ENCODE measurements at places on chromosomes 12 and 14. TPM values are rescaled to one million over a fixed set of nuclear protein-coding genes. Genes with fewer than 3 reads are reported as not detected.
A peak's percentile ranks its signal among the peaks of the same experiment; 100 is the strongest.

DNA sequence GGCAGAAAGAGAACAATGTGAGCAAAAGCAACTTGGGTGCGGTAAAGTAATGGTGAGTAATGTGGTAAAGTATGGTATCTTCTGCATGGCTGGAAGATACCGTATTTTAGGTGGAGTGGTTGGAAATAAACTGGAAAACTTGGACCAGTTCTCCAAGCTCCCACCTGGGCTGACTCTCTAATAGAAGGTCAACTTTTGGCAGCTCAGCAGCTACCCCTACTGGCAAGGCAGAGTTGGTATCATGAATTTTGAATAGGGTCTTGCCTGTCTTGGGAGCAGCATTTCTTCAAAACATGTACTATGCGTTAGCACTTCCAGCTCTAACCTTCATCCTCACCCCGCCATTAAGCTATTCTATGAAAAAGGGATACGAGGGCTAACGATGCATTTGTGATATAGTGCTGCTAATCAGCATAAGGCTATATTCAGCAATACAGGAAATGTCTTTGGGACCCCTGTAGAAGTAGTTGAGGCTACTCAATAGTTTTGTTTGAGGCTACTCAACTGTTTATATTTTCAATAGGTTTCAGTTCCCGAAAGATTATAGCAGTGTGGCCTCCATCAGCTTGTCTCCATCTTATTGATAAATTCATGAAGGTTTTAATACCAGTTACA, 276.3 kb upstream of the FAR2 start:
- H3K27me3 ChIP-seq, result no peaks in the 10 kb centered on the region
- no peaks in the 10 kb centered on the region for H3K4me1 ChIP-seq
- no peaks in the 10 kb centered on the region for H3K36me3 ChIP-seq
- H3K27ac ChIP-seq, result no peak overlapping the region
- peak; percentile 20 for DNase-seq

- peaks cover 40% of the 10 kb centered on the region for H3K27me3 ChIP-seq
- peaks cover 3% of the 10 kb centered on the region for H3K4me1 ChIP-seq
- DNase-seq, result peak; percentile 40
- no peak within 1 kb of the TSS for H3K27ac ChIP-seq
- no peaks in the 10 kb centered on the region for H3K36me3 ChIP-seq
These were observed at the start of gene WIF1 for GRCh38 chr12:65121049-65121955. Gene WIF1 (minus strand): TSS chr12:65121305. CDS start chr12:65121191, 114 bp downstream.

DNA sequence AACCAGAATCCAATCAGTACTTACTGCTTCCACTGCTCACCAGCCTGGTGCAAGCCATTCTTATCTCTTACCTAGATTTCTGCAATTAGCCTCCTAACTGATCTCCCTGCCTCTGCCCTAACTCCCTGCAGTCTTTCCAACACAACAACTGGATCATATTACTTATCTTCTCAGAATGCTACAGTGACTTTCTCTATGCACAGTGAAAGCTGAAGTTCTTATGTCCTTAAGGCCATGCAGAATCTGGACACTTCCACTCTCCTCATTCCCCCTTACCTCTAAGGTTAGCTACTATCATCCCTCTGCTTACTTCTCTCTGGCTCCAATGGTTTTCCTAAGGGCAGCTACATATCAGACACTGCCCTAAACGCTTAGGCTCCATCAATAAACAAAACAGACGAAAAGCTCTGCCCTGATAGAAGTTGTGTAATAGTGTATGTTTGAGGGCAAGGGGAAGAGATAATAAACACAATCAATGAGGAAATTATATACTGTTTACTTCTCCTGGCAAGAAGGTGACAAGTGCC, 4.0 kb downstream of the KTN1 start:
- peaks cover 3% of the 10 kb centered on the region for H3K36me3 ChIP-seq
- H3K27me3 ChIP-seq, result no peaks in the 10 kb centered on the region
- H3K4me3 ChIP-seq, result no peak overlapping the region
- H3K27ac ChIP-seq, result no peak overlapping the region

DNA sequence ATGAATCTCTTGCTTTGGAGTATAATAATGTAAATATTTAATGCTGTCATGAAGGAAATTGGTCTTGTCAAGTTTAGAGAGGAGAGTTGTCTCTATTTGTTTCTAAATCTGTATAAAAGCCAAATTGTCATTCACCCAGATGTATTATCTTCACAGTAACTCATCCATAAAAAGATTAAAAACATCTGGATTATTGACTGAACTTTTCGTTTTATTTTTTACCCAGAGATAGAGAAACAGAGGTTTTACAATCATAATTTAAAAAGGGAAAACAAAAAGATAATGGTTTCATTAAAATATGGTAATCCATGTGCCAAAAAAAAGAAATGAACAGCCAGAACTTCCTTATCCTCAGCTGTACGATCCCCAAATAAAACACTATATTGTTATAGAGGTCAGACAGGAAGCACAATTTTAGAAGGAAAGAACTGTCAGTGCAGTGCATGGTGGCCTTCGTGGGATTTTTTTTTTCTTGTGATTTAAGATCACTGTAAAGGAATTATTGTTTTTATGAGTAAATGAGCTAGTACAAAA, 125.9 kb downstream of the ACSS3 start:
- H3K4me3 ChIP-seq, result no peak overlapping the region
- no peaks in the 10 kb centered on the region for H3K4me1 ChIP-seq
- no peaks in the 10 kb centered on the region for H3K36me3 ChIP-seq
- no peak for DNase-seq

- H3K4me1 ChIP-seq, result no peaks in the 10 kb centered on the region
- no peak overlapping the region for H3K4me3 ChIP-seq
- DNase-seq, result no peak
- H3K27ac ChIP-seq, result no peak overlapping the region
- peaks cover 2% of the 10 kb centered on the region for H3K27me3 ChIP-seq
These were observed 32.0 kb upstream of the CCDC60 start for GRCh38 chr12:119302451-119303080.

DNA sequence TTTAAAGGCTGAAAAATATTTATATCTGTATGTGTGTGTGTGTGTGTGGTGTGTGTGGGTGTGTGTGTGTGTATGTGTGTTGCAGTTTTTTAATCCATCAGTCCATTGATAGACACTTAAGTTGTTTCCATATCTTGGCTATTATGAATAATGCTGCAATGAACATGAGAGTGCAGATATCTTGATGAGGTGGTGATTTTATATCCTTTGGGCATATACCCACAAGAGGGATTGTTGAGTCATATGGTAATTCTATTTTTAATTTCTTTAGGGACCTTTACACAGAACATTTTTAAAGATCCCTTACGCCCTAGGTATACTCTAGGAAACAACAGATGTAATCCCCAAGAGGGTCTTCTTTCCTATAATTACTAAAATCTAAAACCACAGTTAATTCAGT, 154.5 kb upstream of the CLEC14A start:
- H3K27me3 ChIP-seq, result no peaks in the 10 kb centered on the region
- H3K4me3 ChIP-seq, result no peak overlapping the region
- no peaks in the 10 kb centered on the region for H3K4me1 ChIP-seq
- H3K36me3 ChIP-seq, result no peaks in the 10 kb centered on the region

DNA sequence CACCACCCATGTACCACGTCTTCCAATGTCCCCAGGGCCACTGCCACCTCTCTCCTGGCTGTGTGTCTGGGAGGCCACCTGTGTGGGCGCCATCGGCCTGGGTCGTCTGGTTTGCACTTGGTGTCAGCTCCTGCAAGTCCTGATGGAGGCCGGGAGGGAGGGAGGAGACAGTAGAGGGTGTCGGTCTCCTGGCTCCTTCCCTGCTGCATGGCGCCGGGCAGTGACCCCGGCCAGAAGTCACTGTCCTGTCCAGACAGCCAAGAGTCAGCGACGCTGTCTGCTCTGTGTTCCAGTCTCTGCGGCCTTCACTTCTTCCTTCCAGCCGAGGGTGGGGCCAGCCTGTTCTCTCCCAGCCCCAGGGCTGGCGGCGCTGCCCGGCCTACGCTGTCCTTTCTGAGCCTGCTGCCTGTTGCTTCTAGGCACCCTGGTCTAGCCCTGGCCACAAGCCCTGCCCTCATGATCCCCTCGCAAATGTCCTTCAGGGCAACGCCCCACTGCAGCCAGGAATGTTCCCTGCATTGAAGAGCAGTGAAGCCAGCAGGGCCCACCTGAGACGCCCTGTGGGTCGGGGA, 13.0 kb upstream of the LBHD2 start:
- peaks cover 4% of the 10 kb centered on the region for H3K27me3 ChIP-seq
- H3K4me3 ChIP-seq, result no peak overlapping the region
- H3K27ac ChIP-seq, result no peak overlapping the region
- DNase-seq, result no peak
- no peaks in the 10 kb centered on the region for H3K36me3 ChIP-seq

The KSR2 gene
- total RNA-seq, result not detected

The ACVR1B gene
- 8.6 TPM for total RNA-seq

Measured in activated CD8-positive, alpha-beta T cell treated with anti-CD3 and anti-CD28 coated beads for 36 hours (primary cell).